ENCODE measurements at places on chromosomes 4 and X. TPM values are rescaled to one million over a fixed set of nuclear protein-coding genes. Genes with fewer than 3 reads are reported as not detected.

DNA sequence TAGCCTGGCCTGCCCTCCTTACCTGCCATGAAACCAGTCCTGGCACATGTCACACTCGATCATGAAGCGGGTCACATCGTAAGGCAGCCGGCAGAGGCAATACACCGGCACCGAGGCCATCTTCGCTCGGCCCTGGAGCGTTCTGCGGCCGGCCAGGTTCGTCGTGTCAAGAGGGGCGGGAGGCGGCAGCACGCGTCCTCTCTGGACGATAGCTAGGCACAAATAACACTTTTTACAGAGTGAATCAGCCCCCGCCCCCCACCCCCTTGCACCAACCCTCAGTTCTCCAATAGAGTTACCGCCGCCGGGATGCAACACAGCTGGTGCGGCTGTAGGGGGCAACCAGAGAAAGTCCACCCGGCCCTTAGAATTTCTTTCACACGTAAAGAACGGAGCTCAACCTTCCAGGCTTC, 1.7 kb downstream of the PHF8 start:
- ATAC-seq: peak; percentile 11

DNA sequence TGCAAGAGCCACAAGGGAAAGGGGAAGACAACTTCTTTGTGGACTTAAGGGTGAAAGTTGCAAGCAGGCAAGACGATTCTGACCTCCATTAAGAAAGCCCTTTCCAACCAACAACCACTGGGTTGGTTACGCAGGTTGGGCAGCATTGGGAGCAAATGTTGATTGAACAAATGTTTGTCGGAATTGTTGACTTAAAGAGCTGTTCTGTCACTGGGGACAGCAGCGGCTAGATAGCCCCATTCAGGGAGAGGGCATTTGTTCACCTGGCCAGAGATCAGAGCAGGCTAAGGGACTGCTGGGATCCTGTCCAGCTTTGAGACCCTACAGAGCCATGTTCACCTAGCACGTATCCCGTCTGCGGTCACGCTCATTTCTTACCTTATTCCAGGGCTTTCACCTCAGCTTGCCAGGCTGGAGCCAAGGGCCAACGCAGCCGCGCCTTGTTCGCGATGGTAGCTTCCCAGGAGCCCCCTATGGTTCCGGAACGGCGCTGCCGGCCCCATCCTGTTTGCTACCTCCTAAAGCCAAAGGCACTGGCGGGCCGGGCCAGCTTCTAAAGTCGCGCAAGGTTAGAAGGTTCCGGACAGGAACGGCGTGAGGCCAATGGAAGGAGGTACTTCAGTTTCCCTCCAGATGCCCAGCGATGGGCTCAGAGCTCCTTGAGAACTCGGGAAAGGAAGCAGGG, 24.6 kb downstream of the F9 start:
- no peak for ATAC-seq

DNA sequence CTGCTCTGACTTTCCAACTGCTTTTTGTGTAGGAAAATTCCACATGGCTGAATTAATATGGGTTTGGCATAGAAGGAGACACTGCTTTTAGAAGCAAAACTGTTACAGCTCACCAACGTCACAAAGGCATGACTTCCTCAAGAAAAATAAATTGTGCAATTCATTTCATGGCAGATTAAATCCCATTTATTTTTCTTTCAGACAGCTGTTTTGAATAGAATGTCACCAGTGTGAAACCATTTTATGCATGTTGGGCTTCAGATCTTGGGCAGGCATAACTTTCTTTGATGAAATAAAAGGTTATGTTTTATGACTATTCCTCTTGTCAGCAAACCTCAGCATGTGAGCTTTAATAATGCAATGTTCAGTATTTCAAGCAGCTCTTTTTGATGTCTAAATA, 542.8 kb downstream of the GALNTL6 start:
- peak; percentile 69 for ATAC-seq

GRCh38 chr4:138859254-138859653, 156.3 kb upstream of the NOCT start:
- no peak for ATAC-seq

GRCh38 chr4:92516450-92516849, 212.7 kb downstream of the GRID2 start:
- no peak for ATAC-seq

GRCh38 chrX:112083624-112084326, 1.2 kb upstream of the TRPC5 start:
- no peak for ATAC-seq

The ZCCHC18 gene
- 1.4 TPM for total RNA-seq

GRCh38 chr4:16642897-16643296, 255.5 kb downstream of the LDB2 start:
- ATAC-seq: no peak

DNA sequence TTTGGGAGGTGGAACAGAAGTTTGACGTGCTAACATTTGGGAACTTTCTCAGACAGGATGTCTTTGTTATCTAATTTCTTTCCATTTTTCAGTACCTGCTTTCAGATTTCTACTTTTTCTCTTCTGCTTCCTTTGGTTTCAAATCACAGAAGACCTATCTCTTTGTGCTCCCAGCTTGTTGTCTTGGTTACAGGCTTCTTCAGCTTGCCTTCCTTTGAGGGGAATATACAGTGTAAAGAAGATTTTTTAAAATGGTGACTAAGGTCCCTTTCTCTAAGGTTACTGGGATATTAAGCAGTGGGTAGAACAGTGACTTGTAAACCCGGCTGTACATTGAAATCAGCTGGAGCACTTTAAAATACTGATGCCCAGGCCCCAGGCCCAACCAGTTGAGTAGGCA, 48.0 kb downstream of the TMEM164 start:
- ATAC-seq: no peak

The TEX13B gene
- not detected for total RNA-seq

DNA sequence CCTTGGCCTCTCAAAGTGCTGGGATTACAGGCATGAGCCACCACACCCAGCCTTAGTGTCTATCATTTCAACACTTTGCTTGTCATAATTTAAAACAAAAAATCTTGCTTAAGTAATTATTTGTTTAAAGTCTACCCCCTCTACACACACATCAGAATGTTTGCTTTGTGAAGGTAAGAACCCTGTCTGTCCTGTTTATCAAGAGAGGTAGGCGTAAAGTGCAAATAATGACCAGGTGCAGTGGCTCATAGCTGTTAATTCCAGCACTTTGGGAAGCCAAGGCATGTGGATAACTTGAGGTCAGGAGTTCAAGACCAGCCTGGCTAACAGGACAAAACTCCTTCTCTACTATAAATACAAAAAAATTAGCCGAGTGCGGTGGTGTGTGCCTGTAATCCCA, 326.7 kb upstream of the CLNK start:
- no peak for ATAC-seq

DNA sequence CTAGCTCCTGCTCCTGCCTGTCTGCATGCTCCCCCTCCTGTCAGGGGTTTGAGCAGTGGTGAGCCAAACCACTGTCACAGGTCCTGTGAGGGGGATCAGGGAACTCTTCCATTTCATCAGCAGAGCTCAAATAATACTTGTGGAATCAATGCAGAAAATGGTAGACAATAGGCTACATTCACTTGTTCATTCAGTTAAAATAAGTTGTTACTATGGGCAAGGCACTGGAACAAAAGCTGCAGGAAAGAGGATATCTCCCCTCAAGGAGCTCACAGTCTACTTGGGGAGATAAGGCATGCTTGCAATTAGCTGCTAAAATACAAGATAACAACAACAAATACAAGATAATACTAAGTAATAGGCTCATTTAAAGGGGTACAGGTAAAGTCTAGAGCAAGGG, 117.1 kb downstream of the GPC3 start:
- no peak for ATAC-seq

- ATAC-seq: no peak
Observed at GRCh38 chrX:110175146-110175545, 142.7 kb downstream of the AMMECR1 start.

DNA sequence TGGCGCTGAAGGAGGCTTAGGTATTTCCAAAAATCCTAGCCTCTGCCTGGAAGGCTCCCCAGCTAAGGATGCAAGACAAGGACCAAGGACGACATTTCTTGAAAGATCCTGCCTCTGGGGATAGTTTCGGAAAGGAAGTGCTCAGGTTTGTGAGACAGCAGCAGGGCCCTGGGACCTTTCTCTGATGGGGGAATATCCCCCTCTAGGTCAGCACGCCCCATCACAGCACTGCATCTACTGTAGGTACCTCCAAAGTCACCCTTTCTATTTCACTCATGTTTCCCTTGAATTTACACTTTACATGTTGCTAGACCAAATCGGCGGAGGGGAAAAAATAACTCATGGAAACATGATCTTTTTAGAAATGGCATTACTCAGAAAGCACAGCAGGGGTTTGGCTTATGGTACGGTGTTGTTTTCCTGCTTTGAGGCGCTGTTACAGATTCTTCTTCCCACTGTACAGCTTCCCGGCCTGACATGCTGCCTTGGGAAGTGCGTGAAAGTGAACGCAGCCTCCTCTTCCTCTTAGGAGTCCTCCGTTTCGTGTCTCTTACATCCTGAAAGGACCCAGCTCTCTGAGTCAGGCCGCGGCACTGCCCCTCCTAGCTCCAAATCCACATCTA, 77.2 kb upstream of the DHRSX start:
- ATAC-seq: no peak

DNA sequence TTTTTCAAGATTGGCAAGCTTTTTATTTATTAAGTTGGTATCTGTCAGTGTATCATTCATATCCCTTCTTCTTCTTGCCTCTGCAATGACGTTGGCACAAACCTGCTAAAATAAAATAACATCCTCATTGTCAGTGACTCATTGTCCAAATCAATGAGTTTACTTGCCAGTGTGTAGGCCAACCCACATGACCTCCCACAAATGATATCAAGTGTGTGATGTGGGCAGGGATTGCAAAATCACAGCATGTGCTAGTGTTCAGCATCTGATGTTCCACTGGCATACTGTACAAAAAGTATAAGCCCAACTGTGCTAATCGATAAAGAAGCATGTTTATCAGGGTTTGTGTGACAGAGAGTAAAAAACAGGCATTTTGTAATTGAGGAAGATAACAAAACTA, 25.5 kb downstream of the GPAT3 start:
- ATAC-seq: no peak

The PDGFRA gene
- 146 TPM for total RNA-seq

The ELF2 gene
- total RNA-seq: 62.4 TPM

DNA sequence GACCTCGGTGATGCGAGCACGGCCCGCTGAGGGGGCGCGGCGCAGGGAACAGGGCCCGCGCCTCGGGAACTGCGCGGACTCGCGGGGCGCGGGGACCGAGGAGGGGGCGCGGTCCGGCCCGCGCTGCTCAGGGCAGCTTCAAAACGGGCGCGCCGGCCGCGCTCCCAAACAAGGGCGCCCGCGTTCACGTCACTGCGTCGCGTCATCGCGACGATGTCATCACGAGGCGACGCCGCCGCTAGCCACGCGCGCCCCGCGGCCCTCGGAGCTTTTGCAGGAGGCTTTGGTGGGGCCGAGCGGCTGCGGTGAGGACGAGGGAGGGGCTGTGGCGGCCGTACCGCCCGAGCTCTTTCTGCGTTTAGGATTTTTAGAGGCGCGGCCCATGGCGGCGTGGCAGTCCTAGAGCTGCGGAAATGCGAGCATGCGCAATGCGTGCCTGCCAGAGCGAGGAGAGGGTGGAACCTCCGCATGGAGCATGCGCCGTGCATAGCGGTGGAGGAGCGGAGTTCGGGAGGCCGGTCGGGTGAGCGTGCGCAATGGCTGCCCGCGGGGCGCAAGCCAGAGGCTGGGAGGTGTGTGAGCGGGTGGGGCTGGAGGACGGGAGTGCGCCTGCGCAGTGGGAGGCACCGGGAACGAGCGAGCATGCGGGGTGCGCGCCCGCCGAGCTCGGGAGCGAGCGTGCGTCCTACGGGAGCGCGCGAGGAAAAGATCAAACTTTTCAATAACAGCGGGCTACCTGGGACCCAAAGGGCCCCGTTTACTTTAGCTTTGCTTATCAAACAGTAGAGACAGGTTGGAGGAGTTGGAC, at the start of gene PPP2R3B:
TSS of gene PPP2R3B (minus strand) at position 140 of the 808 bp plus-strand sequence. CDS start 216 bp downstream, outside the sequence.
- ATAC-seq: peak; percentile 100

DNA sequence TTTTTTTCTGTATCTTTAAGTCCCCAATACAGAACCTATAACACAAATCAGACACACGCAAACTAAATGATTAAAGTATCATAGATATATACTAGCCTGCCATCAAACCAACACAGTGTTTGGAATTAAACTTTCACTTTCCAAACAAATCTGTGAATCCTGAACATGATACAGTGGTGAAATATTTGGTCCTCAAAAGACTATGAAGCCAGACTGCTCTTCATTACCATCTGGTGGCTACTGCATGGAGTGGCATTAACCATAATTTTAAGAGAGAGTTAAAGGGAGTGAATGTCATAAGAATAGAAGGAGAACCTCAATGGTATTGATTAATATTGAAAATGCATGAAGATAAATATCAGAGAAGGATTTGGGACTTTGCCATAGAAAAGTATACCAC, 9.2 kb upstream of the GABRA4 start:
- no peak for ATAC-seq
